ENCODE measurements at places on chromosomes 6 and 20.

DNA sequence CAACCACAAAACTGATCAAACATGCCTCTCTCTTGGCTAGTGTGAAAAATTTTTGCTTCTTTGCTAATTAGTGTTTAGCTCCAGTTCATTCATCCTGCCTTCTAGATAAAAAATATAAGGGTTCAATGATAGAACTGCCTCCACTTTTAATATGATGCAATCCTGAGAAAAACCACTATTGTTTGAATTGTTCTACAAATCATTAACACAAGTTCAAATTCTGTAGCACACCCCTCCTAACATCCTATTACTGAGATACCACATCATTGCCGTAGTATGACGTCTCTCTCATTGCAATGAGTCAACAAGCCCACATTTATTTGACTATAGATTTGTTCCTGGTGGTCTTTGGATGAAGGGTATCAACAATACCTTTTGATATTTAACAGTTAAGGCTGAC is 365.8 kb upstream of the OPRM1 start:
- DNase-seq, result no peak

- DNase-seq, result no peak
These were observed 242.5 kb upstream of the ZFP64 start for GRCh38 chr20:52434041-52434425.

DNA sequence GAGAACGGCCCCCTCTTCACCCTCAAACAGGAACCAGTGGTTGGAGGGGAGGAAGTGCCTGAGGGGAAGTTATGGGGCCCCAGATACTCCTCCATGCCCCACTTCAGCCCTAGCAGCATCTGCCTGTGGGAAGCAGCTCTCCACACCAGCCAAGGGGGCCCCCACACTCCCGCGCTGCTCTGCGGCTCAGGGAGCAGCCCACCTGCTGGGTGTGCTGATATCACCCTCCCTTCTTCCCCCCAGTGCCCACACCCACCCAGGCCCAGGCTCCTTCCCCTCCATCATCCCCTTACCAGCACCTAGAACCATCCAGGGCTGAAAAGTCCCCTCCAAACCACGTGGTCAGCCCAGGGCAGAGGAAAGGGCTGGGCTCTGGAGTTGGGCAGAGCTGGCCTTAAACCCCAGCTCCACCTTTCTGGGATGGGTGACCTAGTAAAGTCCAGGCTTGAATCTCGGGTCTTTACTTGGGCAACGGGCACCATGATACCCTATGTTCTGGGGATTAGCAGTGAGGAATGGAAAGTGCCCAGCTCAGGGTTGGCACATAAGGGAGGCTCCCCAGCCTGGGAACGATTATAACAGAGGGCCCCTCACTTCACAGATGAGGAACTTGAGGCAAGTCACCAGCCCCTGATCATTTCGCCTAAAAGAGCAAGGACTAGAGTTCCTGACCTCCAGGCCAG is 663 bp downstream of the LST1 start:
- DNase-seq, result peak; percentile 22

GRCh38 chr6:38495922-38496635 is 143.7 kb downstream of the BTBD9 start:
- DNase-seq, result peak; percentile 16

GRCh38 chr6:31216208-31216898 is 45.9 kb upstream of the POU5F1 start:
- DNase-seq, result no peak

DNA sequence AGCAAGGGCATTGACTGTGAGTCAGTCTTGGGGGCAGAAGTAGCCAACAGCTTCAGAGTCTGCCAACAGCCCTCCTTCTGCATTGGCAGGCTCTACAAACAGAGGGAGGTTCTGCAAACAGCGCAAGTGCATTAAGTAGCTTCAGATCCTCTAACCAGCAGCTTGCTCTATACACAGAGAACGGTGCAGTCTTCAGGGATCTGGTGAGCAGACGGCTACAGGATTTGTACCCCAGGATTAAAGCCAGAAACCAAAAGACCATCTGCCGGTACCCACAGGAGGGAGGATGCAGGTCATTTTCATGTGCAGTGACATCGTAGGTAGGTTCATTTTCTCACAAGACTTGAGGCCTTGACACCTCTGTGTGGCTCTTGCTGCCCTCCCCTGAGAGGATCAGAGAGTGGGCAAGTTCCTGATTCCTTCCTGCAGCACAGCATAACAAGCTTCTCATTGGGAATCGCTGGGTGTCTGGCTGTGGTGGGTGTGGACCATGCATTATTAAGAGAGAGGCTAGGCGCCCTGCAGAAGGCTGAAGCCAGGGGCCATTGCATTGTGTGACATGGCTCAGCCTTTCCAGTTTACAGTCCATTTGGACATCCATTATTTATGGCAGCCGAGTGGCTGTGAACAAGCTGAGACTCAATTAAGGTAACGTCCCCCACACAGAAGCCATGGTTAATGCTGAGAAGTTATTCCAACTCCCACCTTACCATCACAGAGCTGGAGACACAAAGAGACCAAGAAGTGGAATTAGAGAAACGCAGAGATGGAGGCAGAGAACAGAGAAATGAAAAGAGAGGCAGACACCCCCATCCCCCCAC is 250.0 kb downstream of the LRFN2 start:
- DNase-seq, result no peak

- no peak for DNase-seq
These were observed 38.0 kb upstream of the HIVEP1 start for GRCh38 chr6:11974089-11974488.

DNA sequence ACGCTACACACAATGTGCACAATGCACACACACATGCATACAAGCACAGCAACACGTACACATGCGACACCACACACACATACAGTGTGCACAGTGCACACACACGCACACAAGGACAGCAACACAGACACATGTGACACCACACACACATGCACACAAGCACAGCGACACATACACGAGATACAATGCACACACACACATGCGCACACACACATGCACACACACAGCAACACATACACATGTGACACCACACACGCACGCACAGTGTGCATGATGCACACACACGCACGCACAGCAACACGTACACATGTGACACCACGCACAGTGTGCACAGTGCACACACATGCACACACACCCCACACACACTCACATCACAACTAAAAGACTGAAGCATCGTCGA is 327.3 kb downstream of the THBS2 start:
- no peak for DNase-seq

DNA sequence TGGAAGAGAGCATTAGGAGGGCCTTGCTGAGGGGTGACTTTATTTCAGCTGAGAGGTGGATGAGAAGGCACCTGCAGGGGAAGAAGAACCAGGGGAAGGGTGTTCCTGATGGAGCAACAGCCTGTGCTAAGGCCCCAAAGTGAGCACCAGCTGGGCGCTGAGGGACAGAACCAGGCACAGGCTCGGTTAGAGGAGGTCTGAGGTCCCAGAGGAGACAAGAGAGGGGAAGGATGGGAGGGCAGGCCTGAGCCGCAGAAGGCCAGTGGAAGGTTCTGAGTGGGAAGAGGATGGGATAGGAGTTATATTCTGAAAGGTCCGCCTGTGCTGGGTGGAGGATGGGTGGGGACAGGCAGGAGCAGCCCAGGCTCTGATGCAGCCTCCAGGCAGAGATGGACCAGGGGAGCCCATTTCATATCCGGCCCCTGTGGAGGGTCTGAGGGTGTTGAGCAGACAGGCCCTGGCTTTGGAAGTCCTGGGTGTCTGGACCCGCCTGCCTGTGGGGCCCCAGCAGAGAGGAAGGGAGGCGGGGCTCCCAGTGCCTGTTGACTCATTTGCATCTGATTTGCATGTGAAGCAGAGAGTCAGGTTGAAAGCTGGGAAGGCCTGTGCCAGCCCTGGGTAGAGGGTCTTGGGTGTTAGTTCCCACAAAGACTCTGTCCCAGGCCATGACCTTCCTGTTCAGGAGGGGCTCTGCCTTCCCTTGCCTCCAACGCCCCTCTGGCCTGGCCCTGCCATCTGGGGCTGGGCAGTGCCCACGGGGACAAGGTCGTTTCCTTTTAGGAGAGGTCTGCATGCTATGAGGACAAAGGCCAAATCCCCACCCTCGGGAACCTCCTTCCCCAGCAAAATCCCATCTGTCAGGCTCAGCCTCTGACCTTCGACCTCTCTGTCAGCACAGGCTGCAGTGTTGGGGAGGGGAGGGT is 10.6 kb upstream of the FAM110A start:
- no peak for DNase-seq

GRCh38 chr6:232982-233640 is 59.2 kb upstream of the DUSP22 start:
- DNase-seq, result no peak

GRCh38 chr6:84738996-84739865 is 25.2 kb downstream of the TBX18 start:
- no peak for DNase-seq

DNA sequence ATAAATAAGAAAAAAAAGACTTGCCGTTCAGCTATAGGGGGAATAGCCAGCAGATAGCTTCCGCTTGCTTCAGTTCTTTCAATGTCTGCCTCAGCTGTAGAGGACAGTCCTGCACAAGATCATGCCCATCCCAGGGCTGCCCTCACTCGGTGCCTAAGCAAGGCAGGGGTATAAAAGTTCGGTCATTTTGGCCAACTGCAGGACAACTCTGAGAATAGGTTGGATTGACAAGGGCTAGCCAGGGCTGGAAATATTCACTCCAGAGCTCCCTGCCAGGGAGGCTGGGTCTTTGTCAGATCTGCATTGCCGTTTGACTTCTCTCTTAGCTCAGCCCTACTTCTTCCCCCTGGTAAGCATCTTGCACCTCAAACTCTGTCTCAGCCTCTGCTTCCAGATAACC is 8.4 kb downstream of the PROCR start:
- DNase-seq, result no peak

GRCh38 chr6:35078226-35078850 is 62.8 kb downstream of the TCP11 start:
- DNase-seq, result no peak

DNA sequence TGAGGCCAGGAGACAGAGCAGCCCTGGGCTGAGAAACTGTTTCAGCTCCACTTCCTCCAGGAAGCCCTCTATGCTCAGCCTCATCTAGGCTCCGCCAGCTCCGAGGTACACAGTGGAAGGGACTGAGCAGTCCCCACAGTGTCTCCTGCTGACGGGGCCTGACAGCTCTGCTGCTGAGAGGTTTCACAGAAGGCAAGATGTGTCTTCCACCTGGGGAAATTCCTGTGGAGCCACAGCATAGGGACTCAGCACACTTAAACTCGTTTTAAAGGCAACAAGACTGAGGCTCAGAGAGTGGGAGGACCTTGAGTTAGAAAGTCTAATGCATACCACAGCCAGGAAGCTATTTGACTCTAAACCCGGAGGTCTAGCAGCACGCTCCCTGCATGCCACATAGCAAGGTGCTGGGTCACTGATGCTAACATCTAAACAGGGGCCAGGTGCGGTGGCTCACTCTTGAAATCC is 6.8 kb downstream of the ADA start:
- DNase-seq, result peak; percentile 50

DNA sequence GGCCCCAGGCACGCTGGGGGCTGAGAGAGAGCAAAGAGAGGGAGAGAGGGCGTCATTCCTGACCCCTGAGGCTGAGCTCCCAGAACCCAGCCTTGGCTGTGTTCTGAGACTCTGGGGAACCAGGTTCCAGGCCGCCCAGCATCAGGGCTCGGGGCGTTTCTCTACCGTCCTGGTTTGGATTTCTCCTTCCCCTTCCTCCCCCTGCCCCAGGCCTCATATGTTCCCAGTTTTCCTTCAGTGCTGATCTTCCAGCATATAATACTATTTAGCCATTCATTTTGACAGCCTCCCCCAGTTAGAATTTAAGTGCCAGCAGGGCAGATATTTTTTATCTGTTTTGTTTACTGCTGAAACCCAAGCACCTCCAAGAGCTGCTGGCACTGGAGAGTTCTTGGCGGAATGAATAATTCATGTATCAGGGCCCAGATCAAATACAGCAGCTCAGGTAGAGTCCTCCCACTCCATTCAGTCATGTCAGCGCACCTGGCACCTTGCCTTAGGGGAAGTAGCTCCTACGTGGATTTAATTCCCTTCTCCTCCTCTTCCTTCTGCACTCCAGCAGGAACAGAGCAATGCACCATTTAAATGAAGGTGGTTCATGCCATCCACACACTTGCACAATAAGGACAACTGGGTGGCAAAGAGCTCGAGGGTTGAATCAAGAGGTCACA is 23.4 kb upstream of the FRMD1 start:
- DNase-seq, result no peak

- no peak for DNase-seq
These were observed 174.9 kb downstream of the PLCB1 start for GRCh38 chr20:8306937-8307336.

DNA sequence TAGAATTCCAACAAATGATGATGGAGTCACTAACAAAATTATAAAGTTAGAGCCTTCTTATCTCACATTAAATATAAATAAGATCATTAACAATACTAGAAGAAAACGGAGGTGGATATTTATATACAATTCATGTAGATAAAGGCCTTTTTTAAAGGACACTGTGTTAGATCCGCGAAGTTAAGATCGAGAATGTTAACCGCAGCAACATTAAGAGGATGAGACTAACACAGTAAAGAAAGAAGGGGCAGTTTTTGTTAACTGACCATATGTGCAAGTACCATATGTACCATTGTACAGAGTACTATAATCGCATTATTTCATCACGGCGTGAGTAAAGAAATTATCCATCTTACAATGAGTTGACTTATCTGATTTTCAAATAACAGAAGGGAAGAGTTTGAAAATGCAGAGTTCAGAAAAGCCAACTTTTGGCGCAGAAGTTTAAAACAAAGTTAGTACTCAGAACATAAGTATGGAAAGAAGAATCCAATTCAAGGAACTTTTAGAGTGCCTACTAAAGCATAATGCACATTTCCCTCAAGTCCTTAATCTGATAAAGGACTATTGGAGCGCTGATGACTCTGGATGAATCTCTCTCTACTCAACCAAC is 1.4 kb downstream of the FBXL4 start:
- DNase-seq, result no peak

DNA sequence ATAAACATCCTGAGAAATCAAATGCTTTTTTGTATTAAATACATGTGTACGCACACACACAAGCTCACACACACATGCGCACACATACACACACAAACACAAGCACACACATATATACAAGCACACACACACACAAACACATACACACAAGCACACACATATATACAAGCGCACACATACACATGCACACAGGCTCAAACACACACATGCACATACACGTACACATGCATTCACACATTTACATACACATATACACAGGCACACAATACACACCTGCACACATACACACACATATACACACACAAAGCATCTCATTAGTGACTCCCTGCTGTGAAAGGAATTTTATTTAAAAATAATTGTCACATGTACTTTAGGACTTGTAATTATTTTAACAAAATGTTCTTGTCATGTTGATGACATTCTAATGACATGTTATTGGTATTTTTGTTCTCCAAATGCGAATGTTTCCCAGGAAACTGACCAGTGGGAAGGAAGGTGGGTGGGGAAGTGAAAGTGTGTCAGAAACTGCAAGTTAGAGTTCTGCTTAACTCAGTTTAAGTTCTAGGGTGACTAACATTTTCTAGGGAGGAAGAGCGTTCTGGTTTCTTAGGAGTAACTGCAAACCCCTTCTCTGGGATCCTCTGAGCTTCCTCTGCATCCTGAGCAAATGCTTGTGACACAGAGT is 113.9 kb upstream of the ZNF217 start:
- peak; percentile 53 for DNase-seq

GRCh38 chr20:17882065-17882833 is 86.3 kb downstream of the SNX5 start:
- no peak for DNase-seq
